Activated CD8-positive, alpha-beta memory T cell treated with anti-CD3 and anti-CD28 coated beads for 4 hours (primary cell): ENCODE measurements at places on chromosomes 1 and 21.

GRCh38 chr1:56200896-56201295 lies 378.5 kb downstream of the PLPP3 start:
- no peak for DNase-seq

DNA sequence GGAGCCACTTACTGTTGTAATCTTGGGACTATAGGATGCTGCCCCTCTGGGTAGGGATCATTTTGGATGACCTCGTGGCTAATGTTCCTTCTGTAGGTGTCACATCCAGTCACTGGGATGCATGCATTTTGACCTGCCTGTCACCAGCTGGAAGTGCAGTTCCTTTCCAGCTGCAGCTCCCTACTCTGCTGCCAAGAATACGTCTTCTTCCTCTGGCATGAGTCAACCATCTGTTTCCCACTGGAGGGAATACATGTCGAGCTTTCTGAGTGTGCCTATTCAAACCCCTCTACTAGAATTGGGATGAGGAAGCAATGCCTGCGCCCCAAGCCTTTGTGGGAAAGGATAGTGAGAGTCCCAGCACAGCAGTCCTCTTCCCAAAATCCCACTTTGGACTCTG lies 415.5 kb upstream of the ADAMTS5 start:
- DNase-seq, result no peak

DNA sequence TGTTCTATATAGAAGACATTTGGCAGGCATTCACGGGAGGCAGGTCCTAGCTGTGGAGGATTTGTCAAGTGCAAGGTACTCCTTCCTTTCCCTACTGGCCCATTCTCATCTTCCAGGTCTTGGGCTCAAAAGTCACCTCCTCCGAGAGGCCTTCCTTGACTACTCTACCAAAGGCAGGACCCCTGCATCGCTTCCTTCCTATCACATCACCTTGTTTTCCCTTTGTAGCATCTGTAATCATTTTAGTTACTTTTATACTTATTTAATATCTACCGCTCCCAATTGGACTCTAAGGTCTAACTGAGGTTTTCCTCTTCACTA lies 296.8 kb upstream of the KAZN start:
- DNase-seq, result no peak

DNA sequence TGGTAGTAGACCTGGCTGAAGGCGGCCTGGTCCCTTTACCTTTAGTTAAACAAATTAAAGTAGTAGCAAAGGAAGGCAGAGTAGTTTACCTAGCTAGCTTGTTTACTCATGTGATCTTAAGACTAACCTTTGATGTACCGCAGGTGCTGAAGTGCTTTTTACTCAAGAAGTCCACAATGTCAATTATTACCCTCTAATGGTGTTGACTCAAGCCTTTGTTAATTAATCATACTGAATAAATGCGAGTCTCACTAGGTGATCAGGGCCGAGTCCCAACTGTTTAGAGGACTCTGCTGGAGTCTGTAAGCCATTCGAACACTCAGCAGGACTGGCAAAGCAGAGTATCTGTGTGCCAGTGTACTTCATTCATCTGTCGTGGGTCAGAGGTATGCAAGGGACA lies 381.1 kb upstream of the NCAM2 start:
- no peak for DNase-seq

DNA sequence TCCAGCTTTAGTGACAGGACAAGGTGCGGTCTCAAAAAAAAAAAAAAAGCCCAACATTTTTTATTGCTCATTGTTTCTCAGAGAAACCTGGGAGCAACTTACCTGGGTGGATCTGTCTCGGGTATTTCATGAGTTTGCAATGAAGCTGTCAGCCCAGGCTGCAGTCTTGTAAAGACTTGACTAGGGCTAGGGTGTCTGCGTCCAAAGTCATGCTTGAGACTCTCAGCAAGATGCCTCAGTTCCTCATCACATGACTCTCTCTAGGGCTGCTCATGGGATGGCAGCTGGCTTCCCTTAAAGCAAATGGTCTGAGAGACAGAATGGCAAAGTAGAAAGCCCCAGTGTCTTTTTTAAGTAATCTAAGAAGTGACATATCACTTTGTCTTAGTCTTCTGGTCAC lies 8.1 kb downstream of the GABPA start:
- no peak for DNase-seq

DNA sequence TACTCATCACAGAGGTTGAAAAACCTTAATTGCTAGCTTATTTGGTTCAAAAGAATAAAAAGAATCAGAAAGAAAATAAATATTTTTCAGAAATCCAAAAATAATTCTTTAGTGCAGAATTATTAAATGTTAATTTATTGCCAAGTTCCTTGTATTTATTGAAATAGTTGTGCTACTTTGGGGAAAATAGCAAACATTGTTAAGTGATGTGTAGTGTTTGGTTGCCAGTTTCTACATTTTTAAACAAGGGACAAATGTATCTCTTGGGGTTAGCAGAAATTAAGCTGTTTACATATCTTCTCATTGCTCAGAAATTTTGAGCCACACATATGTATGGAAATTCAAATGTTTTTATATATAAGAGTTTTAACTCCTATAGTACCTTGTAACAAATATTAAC lies 775.0 kb downstream of the USP25 start:
- no peak for DNase-seq

- no peak for DNase-seq
Measured at GRCh38 chr1:79293611-79294010, 287.1 kb upstream of the ADGRL4 start.

GRCh38 chr1:147565189-147565980 lies 24.1 kb downstream of the BCL9 start:
- DNase-seq, result no peak

- DNase-seq, result no peak
Measured at GRCh38 chr1:48571303-48571987, 99.4 kb upstream of the SPATA6 start.

- DNase-seq, result no peak
Measured at GRCh38 chr1:232894436-232894835, 56.0 kb upstream of the NTPCR start.

GRCh38 chr21:36097427-36098181 lies 27.8 kb downstream of the CBR1 start:
- DNase-seq, result no peak

- no peak for DNase-seq
Measured at GRCh38 chr1:31739346-31739745, 24.8 kb downstream of the ADGRB2 start.

DNA sequence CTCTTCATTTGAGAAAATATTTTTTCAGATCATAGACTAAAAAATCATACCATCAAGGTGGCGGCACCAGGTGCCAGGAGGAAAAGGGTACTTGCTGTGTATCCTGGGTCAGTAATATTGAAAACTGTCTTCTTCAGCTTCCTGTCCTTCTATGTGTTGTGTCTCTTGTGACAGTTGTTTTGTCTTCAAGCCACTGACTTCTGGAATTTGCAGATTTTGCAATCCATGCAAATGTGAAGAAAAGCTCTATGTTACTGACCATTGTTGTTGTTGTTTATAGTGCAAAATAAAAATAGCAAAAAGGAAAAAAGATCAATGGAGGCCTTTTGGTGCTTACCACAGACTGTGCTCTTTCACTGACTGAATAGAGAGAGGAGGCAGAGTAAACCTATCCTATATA lies 83.2 kb upstream of the RHOU start:
- DNase-seq, result no peak

DNA sequence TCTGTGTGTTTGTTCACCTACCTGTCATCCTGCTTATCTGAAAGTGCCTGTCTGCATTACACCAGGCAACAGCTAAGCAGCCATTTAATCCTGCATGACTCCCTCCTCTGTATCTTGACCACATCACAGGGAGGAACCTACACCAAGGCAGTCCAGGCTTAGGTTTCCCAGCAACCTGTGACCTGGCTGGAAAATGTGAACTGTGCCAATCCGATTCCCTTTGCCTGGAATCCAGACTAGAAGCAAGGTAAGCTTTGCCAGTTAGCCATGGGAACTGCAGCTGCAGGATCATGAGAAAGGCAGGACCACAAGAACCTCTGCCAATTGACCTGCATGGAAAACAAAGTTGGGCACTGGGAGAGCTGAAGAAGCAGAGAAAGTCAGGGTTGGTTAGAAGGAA lies 6.3 kb upstream of the ATP1B1 start:
- no peak for DNase-seq

DNA sequence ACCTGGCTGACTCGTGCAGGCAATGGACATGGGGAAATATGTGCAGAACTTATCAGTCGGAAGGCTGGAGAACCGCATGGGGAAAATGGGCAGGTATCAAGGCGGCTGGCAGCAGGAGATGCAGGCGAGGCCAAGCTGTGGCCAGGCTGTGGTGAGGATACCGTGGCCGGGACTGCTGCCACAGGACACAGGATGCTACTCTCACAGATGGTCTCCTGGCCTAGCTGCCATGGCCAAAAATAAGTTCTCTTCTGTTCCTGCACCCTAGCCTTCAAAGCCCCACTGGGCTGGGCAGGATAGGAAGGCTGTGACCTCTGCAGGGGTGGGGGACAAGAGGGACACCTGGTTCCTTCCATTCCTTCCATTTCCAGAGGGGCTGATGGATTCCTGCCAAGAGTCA lies 26.4 kb downstream of the TEX35 start:
- no peak for DNase-seq

DNA sequence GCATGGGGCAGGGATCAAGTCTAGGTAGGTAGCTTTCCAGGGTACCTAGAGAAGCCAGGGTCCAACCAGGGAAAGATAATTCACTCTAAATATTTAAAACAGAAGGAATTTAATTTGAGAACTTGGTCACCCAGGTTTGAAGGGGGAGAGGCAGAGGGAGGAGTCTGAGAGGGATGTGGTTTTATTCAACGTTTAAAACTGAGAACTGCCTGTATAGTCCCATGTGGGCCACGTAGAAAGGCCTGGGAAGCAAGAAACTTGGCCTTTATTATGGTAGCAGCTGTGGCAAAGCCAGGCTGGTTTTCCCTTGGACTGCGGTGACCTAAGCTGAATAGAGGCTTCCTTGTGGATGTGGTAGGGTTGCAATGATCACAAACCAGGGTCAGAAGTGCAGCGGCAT lies 42.0 kb upstream of the DUSP10 start:
- DNase-seq, result no peak

DNA sequence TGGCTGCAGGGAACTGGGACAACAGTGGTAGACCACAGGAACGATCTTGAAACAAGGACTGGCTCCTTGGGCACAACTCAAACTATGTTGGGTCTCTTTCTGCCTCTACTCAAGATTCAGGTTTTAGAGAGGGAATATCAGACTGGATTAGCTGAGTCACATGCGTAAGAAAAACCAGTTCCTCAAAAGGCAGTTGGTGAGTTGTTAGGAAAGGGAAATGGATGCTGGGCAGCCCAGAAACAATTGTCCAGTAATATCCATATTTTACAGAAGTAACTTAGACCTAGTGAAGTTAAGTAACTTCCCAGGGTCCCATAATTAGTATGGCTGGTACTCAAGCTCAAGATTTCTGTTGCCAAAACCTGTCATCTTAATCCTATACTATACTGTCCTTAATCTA lies 27.0 kb upstream of the TMEM39B start:
- no peak for DNase-seq

GRCh38 chr21:41366522-41367151 lies 4.8 kb downstream of the MX2 start:
- DNase-seq, result no peak

DNA sequence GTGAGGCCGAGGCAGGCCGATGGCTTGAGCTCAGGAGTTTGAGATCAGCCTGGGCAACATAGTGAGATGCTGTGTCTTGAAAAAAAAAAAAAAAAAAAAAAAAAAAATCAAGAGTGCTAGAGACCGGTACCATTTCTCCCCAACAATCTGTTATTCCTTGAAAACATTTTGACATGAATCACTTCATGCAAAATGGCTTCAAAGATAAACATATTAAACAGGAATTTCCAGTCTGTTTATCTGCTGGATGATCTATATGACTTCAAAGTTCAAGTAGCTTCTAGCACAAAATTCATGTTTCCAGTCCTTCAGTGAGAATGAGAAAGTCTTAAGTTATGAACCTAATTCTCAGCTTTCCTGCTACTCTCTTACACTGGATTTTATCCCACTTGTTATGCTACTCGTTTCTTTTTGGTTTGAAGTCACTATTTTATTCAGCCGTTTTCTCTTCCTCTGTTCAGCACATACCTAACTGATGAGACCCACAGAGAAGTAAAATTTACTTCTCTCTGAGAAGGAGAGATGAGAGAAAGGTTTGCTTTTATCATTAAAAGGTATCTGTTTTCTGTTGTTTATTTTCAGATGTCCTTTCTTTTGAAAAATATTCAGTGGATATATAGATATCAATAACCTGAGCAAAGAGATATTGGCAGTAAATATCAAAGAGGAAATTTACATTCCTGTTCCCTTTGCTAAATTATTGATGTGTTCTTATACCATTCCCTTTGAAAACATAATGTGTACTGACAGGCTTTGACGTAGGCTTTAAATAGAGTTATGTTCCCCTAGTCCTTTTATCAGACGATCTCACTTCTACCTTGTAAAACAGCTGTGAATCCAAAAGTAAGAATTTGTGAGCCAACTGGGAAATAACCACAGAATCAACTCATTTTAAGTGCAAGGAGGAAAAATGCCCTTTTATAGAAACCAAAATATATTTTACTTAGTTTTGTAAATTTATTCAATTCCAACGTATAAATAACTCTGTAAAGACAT lies 38.2 kb downstream of the CD46 start:
- DNase-seq, result no peak

DNA sequence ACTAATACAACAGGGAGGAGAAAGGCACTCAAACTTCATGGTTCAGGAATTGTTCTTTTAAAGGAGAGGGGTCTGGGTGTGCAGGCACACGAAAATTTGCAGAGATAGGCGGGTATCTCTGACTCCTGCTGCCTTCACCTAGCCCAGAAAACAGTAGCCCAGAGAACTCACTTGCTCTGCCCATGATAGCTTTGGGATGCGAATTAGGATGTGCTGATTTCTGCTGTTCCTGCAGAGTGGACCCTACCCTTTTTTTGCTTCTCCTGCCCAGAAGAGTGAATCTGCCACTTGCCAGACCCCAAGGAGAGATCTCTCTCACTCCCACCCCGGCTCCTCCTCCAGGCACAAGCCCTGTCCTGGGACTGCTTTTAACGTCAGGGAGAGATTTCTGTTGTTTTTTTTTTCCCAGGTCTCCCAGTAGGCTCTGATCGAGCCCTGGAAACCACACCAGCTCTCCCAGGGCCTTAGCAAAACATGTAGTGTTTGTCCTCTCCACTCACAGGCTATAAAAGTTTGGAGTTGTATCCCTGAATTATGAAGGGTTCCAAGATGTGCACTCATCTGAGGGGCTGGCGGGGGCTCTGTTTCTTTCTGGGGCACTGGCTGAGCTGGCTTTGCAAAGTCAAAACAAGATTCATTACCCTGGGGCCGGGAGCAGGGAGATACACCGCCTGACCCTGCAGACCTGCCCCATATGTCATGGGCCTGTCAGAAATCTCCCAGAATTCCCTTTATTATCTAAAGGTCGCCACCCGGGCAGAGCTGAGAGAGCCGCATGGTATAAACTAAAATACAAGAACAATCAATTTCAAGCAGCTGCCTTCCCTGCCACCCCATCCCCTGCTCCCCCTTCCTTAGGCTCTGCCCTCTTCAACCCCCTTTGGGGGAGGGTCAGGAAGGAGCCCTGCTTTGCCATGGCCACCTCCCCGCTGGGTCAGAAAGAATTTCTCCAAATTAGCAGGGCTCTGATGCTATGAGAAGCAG lies 17.9 kb downstream of the PLXNA2 start:
- no peak for DNase-seq
